Midbrain (tissue), 1 donor: ENCODE measurements at places on chromosomes 5 and 9.

GRCh38 chr9:14273696-14274121 is 40.2 kb downstream of the NFIB start:
- no peak for DNase-seq

GRCh38 chr5:167889276-167889675 is 402.2 kb upstream of the WWC1 start:
- no peak for DNase-seq

DNA sequence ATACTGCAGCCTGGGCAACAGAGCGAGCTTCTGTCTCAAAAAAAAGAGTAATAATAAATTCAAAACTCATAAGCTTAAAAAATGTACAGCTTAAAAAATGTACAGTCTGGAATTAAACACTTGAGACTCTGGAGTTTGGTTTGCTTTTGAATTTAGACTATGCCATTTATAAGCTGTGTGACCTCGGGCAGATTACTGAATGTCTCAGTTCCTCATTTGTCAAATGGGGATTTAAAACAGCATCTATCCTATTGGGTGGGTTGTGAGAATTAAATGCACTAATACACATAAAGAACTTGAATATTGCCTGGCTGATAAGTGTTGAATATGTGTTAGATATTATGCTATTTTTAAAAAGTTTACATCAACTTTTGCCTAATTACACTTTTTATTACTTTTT is 98.4 kb downstream of the SCAMP1 start:
- DNase-seq, result no peak

DNA sequence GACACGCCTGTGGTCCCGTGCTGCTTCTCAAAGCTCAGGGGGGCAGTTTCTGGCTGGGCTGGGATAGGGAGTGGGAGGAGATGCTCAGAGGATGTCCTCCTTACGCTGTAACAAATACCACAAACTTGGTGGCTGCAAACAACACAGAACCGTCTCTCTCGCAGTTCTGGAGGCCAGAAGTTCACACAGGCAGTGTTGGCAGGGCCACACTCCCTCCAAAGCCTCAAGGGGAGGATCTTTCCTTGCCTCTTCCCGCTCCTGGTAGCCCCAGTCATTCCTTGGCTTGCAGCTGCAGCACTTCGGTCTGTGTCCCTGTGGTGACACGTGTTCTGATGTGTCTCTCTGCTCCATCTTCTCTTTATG is 10.4 kb upstream of the ORM1 start:
- DNase-seq, result no peak
